ENCODE measurements at places on chromosomes 2 and 18.

DNA sequence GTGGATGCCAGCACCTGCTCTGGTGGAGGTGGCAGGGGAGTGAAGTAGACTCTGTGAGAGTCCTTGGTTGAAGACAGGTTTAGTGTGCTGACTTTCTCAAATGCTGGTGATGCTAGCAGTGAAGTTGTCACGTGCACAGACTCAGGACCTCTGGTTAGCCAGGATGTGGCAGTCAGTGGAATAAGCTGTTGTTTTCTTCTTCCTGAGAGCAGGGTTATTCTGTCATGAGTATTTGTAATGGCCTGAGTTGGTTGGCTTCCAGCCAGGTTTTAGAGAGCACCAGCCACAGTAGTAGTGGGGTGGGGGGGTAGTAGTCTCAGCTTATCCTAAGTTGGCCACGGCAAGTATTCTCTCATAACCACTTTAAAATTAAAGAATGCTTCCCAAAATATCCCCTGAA lies 238.5 kb upstream of the FBXO11 start:
- DNase-seq, result no peak

DNA sequence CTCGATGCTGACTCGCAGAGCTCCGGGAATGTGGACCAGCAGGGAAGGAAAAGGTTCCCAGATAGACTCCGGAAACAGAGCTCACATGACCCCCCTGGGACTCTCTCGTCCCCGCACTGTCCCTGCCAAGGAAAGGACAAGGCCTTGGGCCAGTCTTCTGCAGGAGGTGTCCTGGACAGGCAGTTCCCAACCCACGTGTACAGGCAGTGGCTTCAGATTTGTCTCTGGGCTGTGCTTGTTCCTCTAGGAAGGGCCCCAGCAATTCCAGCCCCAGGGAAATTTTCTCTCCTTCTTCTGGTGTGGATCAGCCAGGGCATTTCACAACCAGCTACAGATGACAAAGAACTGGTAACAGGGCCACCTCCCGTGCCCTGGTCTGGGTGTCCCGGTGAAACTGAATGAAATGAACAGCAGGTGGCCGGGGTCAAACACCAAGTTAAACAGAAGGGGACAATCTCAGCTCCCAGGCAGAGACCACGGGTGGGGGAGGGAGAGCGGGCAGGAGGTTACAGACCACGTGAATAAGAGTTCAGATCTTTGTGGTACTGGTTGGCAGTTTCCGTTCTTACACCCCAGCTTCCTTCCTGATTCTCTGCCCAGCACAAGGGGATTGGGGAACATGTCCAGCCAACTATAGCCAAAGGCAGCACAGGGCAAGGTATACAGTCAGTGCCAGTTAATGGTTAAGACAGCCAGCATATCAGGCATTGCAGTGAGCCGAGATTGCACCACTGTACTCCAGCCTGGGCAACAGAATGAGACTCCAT lies 52.2 kb upstream of the CAB39 start:
- DNase-seq, result peak; percentile 49

DNA sequence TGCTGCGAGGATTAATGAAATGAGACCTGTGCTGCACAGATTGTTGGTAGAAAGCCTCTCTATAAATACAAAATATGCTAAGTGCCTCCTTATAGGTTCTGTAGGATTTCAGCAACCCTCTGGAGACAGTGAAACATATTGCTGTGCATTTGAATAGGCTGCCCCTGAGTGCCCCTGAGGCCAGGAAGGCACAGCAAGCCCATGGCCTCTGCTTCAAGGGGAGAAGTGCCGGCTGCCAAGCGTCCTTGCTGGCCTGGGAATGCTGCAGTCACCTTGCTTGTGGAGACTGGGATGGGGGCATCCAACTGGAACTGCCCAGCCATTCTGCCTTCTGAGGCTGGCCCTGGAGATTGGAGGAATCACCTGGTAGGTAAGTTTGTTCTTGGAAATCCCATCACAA lies 397.2 kb upstream of the SMIM21 start:
- no peak for DNase-seq

GRCh38 chr2:31980674-31981356 lies 30.0 kb downstream of the MEMO1 start:
- DNase-seq, result no peak

DNA sequence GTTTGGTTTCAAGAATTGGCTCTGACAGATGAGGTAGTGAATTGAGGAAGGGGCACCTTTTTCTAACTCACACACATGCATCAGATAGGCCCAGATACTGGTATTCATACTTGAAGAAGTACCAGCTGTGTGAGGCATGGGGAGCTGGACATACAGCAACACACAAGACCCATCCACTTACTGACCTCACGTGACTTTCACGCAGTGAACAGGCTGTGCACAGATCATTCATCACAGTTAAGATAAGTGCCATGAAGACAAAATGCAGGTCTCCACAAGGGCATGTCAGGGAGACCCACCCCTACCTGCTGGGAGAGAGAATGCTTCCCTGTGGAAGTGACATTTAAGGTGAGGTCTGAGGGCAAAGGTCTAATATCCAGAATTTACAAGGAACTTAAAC lies 38.6 kb downstream of the SP110 start:
- DNase-seq, result no peak

DNA sequence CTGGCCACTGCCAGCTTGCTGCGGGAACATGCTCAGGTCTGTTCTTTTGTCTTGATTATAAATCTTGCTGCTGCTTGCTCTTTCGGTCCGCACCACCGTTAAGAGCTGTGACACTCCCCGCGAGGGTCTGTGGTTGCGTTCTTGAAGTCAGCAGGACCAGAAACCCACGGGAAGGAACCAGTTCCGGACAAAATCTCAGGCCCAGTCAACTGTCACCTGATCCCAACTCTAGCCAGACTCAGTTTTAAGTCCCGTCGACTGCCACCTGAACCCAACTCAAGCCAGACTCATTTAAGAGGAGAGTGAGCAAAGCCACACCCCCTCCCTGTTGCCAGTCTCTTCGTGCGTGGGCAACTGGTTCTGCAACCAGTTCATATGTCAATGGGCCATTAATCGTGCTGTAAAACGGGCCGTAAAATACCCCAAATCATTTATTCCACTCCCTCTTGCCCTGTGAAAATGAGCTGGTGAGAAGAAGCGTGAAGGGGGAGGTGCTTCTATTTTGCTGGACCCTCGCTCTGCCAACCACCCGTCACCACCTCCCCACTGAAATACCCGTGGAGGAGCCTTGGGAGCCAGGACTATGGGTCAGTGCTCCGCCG lies 224.3 kb downstream of the NDUFA10 start:
- no peak for DNase-seq

- no peak for DNase-seq
These were observed 144.6 kb upstream of the SPRED2 start for GRCh38 chr2:65576861-65577601.

GRCh38 chr2:19759880-19760279 lies 141.9 kb downstream of the TTC32 start:
- DNase-seq, result no peak

DNA sequence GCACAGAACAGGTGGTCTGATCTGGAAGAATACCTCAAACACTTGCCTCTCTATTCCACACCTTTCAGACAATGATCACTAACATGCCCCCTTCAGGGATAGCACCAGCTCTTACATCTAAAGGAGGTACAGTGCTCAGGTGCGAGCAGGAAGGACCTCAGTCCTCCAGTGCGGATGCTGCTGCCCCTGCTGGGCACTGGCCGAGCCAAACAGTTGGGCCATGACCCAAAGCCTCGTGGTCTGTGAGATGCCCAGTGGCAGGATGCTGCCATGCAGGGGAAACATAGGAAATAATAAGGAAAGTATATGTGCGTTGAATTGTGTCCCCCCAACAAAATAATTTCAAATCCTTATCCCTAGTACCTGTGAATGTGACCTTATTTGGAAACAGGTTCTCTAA lies 243.7 kb downstream of the NDUFA10 start:
- DNase-seq, result no peak

- no peak for DNase-seq
These were observed 60.5 kb upstream of the B3GNT7 start for GRCh38 chr2:231334981-231335380.

DNA sequence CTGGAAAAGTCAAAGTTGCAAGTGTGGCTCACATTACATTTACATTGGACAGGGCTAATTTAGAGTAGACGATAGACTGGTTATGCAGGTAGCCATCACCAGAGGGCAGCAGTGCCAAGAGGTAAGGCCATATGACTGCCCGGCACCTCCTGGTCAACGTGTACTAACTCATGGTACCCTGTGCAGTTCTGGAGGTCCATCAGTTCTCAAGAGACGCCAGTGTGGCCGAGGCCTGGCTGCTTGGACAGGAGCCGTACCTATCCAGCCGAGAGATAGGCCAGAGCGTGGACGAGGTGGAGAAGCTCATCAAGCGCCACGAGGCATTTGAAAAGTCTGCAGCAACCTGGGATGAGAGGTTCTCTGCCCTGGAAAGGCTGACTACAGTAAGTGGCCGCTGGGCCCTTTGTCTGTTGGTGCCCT lies 65.8 kb upstream of the EML6 start:
- peak; percentile 38 for DNase-seq

DNA sequence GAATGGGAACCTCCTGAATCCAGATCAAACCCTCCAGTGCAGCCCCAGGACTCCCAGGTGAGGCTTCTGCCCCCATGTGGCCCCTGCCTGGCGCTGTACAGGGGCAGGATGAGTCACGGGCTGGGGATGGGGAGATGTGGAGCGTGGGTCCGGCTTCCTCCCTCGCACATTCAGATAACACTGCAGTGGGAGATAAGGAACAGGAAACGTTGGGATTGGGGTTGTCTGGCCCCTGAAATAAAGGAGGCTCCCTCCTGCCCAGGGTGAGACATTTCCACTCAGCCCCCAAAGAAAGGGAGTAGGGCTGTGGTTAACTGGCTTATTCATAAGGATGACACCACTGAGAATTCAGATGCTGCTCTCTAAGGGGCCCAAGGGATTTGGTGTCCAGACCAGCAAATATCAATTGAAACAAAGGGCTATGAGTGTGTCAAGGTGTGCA lies 30.7 kb downstream of the IGFBP5 start:
- no peak for DNase-seq

DNA sequence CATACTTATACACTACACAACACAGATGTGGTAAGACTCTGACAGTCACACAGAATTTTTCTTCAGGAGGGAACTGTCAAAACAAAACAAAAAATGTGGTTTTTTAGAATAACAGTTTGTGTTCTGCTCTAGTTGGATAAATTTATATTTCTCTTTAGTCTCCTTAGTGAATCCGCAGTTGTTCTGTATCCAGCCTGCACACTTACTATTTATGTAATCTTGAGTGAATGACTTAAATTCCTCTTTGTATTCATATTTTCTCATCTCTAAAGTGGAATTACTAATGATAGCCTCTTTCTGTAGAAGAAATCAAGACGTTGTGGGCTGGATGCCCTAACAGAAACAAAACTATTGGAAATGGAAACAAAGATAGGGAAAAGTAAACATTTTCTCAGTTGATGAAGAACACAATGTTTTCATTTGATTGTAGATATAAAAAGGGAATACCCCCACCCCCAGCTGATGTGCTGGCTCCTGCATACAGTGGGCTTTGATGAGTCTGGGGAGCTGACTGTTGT lies 375.2 kb downstream of the TRIB2 start:
- DNase-seq, result no peak

GRCh38 chr2:179435000-179435399 lies 170.4 kb upstream of the SESTD1 start:
- no peak for DNase-seq

DNA sequence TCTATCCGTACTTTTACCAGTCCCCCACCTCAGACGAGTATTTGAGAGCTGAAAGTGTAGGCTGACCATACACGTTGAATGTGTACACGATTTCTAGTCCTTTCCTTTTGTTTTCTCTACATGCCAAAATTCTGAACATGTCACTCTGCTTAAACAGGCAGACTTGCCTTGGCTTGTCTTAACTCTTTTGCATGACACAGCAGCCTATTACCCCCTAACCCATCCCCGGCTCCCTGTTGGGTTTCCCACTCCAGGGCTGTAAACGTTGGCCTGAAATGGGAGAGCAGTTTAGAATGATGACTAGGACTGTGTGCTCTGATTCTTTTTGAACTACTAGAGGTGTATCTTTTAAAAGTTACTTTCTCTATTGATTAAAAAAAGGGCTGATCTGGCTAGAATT lies 19.1 kb downstream of the MTCL1 start:
- no peak for DNase-seq

Data from stimulated activated CD4-positive, alpha-beta T cell treated with anti-CD3 and anti-CD28 coated beads, Interleukin-12 subunit alpha, Interleukin-12 subunit beta, amount 100 ng/mL, for 4 hours (primary cell).